ENCODE measurements at places on chromosomes 1 and 21.
A peak's percentile ranks its signal among the peaks of the same experiment; 100 is the strongest.

DNA sequence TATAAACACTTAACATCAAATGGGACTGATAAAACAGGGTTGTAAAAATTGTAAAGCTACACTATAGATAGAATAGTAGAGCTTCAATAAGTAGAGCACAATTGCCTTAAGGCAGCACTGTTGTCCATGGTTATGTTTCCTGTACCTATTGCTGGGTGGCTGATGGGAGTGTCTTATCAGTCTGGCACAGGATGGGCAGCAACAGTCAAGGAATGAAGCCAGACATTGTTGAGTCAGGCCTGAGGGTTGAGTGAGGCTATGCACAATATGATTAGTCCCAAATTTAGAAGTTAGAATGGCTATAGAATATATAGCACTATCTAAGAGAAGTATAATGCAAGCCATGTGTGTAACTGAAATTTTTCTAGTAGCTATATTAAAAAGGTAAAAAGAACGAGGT is 25.0 kb upstream of the CD1D start:
- no peak for DNase-seq

- DNase-seq = no peak
These were observed 6.7 kb downstream of the DHX9 start for GRCh38 chr1:182845894-182846293.

GRCh38 chr1:43307458-43308158 is 6.8 kb downstream of the TIE1 start:
- no peak for DNase-seq

DNA sequence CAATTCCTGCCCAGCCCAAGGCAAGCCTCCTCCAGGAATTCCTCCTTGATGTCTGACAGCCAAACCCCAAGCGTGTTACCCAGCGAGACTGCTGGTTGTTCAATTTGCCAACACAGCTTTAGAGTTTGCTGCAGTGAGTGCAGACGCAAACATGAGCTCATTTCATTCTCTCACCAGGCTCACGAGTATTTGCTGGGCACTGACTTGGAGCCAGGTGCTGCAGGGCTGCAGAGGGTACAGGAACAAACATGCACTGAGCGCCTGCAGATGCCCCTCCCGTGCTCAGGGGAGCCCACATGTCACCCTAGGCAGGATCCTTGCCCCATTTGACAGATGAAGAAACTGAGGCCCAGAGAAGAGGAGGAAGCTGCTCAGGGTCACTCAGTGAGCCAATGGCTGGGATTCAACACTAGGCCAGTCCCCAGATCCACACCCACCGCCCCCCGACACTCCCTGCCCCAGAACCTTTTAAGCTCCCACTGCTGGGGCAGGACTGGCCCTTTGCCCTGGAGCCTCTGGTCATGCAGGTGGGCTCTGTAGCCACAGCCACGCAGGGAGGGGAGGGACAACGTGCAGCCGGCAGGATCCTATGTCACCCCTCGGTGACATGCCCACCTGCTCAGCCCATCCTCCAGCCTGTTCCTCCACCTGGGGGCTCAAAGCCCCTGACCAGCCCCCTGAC is 363.7 kb downstream of the MATN1 start:
- no peak for DNase-seq

DNA sequence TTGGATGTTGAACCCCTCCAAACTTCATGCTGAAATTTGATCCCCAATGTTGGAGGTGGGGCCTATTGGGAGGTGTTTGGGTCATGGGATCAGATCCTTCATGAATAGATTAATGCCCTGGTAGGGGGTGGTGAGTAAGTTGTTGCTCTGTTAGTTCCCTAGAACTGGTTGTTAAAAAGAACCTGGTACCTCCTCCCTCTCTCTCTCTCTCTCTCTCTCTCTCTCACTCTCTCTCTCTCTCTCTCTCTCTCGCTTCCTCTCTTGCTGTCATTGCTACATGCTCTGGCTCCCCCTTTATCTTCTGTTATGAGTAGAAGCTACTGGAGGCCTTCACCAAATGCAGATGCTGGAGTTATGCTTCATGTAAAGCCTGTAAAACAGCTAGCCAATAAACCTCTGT is 498.2 kb upstream of the NR5A2 start:
- no peak for DNase-seq

DNA sequence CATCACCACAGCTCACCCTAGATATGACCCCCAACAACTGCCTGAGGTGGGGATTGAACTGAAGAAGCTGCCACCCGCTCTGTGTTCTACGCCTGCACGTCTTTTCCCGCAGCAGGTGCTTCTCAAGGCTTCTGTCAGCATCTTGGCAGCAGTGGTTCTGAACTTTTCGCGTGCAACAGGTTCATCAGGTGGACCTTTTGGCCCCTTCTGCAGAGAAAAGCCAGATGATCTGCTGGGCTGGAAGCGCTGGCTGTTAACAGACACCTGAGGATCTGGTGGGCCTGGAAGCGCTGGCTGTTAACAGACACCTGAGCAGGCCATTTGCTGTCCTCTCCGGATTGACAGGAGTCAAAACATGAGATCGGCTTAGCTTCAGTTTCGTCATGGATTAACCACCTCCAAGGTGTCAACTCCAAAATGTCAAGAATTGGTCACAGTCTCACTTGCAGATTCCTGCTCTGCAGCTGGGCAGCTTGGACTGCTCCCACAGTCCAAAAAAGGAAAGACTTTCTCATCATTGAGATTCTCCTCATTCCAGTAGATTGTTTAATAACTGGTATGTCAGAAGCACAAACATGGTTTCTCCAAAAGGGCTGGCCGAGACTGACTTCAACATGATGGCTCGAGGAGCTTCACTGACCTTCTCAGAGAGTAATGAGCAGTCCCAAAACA is 4.7 kb downstream of the C1orf174 start:
- no peak for DNase-seq

DNA sequence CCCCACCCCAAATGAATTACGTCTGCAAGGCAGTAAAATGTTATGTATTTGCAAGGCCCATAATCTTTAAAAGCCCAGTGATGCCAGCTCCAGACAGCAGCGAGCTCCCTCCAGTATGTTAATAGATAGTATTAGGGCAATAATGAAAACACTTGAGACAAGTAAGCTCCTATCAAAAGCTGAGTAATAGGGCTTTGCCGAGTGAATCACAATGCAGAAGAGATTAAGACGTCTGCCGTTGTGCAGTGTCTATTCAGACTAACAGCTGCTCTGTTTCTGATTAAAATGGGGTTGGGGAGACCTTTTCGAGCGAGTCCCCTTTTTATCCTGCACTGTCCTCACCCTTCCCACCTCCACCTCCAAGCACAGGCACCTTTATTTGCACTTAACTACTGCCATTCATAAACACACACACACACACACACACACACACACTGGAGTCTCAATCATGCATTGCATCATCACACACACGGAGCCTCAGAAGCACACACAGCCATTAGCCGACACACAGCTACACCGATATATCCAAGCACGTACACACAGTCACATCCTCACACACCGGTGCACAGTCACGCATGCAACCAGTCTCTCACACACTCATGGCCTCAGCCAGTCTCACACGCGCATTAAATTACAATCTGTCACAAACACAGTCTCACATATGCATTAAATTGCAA is 46.0 kb upstream of the FOXO6 start:
- no peak for DNase-seq

DNA sequence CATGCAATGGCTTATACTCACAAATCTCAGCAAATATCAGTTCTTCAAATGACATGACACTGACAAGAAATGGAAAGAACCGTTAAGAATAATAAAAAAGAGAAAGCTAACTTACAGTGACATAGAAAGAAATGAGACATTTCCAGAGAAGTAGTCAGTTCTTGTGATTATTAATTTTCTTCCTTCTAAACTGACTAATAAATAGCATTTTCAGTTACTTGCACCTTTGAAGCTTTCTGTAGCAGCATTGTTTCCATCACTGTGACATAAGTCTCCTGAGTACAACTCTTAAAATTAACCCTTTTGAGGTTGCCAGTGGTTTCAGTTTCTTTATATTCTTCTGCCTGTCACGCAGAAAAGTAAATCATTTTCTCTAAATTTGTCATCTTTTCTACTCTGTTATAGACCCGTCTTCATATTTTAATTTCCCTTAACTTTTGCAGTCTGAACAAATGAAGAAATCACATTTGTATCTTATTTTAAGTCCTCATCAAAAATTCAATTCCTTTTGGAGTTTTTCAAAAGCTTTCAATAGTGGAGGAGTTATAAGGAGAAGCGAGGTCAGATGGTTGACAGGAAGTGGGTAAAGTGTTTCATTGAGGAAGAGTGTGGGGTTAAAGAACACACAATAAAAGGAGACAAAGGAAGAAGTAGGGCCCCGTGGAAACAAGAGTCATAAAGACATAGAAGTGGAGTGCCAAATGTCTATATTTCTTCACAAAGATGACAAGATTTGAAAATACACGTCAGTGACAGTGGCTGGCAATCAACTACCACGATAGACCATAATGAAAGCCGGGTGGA is 57.9 kb upstream of the S1PR1 start:
- peak; percentile 22 for DNase-seq

DNA sequence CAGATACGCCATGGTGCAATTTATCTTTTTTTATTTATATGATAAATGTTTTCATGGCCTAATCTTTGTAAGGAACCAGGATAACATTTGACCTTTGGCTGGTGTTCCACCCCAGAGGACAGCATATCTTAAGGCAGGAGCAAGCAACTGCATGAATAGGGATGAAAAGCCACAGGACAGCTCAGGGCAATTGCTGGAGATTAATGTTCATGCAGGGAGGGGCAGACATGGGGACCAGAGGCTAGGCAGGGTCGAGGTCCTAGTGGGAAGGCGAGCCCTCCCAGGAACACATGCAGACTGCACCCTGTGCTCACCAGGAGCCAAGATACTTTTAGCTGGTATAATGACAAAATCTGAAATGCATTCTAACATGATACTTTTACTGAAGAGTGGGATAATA is 74.4 kb upstream of the HAO2 start:
- DNase-seq = no peak

- peak; percentile 97 for DNase-seq
These were observed at the start of gene SYF2 for GRCh38 chr1:25232027-25232865. Gene SYF2, minus strand, starts transcription at chr1:25232502. Its CDS starts 35 bp downstream, at chr1:25232467.

GRCh38 chr21:46295177-46295770 is 9.1 kb downstream of the YBEY start:
- DNase-seq = no peak

GRCh38 chr1:164578479-164579200 is 19.7 kb downstream of the PBX1 start:
- no peak for DNase-seq

DNA sequence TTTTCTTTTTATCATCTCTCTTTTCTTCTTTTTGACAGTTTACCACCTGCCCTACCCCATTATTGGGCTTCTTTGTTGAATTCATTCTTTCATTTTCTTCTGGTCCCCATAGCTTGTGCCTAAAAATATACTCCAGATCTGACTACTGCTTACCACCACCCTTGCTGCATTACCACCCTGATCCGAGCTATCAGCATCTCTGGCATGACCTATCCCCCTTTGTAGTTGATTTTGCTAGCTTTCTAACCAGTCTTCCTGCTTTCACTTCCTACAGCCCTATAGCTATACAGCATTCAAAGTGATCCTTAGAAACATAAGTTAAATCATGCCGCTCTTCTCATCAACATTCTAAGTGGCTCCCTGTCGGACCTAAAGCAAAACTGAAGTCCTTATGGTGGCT is 59.4 kb upstream of the MPC2 start:
- peak; percentile 7 for DNase-seq

GRCh38 chr1:72097851-72098570 is 184.3 kb downstream of the NEGR1 start:
- no peak for DNase-seq

- no peak for DNase-seq
These were observed 7.6 kb upstream of the PLA2G2D start for GRCh38 chr1:20126806-20127440.

DNA sequence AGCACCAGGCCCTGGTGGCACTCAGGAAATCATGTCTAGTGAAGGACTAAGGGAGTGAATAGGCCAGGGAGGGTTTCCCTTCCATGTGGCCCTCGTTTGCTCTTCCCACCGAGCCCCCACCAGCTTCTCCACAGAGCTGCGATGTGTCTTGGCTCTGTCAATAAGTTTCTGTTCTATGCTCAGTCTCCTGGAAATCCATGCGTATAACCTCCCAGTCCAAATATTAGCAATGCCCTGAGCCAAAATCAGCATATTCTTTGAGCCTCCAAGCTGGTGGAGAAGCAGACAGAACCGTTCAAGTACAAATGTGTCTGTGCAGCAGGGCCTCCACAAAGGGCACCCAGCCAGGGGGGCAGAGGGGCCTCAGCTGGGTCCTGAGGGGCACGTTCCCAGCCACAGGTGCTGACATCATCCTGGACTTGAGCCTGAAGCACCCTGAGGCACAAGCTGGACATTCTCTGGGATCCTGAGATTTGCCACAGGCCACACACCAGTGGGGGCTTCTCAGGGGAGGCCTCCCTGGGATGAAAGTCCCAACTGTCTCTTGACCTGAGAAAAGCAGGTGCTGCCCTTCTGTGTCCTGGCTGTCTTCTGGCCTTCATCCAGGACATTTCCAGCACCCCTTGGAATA is 350.5 kb upstream of the VAMP3 start:
- no peak for DNase-seq

DNA sequence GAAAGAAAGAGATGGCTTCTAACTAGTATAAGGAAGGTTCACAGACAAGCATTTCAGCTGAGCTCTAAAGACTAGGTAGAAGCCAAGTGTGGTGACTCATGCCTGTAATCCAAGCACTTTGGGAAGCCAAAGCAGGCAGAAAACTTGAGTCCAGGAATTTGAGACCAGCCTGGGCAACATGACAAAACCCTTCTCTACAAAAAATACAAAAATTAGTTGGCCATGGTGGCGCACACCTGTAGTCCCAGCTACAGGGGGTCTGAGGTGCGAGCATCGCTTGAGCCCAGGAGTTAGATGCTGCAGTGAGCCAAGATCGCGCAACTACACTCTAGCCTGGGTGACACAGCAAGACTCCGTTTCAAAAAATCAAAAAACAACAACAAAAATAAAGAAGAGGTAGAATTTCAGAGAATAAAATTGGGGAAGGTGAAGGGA is 27.8 kb downstream of the FBXO42 start:
- no peak for DNase-seq

- no peak for DNase-seq
These were observed 66.7 kb upstream of the F3 start for GRCh38 chr1:94608142-94608851.

DNA sequence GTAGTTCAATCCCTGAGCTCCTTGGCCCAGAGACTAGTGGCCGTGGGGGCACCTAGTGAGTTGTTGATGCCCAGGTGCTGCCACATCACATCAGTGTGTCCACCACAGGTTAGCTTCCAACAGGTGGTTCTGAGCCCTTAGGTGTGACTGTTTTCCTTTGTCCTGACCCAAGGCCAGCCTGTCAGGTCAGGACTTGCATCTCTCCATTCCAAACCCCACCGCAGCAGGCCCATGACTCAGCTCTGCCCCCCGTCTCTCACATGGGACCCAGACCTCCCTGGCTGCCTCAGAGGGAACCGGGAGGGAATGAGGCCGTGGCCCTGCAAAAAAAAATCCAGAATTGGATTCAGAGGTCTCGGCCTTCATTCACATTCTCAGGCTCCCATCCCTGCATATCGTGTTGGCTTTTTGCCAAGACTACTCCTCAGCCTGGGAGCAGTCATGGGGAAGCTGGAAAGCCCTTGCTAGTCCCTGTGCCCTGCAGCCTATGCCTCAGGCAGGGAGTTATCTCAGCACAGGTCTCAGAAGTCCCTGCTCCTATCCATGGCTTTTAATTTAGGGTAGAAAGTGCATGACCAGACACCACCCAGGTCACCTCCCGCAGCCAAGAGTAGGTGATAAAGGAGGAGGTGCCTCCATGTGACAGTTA is 7.2 kb downstream of the INAVA start:
- no peak for DNase-seq

Measured in OCI-LY7 (cell line).